Ureter (tissue), 1 donor: ENCODE measurements at places on chromosomes 5 and 9.

- no peak for DNase-seq
These were observed 440.5 kb upstream of the WWC1 start for GRCh38 chr5:167850911-167851310.

DNA sequence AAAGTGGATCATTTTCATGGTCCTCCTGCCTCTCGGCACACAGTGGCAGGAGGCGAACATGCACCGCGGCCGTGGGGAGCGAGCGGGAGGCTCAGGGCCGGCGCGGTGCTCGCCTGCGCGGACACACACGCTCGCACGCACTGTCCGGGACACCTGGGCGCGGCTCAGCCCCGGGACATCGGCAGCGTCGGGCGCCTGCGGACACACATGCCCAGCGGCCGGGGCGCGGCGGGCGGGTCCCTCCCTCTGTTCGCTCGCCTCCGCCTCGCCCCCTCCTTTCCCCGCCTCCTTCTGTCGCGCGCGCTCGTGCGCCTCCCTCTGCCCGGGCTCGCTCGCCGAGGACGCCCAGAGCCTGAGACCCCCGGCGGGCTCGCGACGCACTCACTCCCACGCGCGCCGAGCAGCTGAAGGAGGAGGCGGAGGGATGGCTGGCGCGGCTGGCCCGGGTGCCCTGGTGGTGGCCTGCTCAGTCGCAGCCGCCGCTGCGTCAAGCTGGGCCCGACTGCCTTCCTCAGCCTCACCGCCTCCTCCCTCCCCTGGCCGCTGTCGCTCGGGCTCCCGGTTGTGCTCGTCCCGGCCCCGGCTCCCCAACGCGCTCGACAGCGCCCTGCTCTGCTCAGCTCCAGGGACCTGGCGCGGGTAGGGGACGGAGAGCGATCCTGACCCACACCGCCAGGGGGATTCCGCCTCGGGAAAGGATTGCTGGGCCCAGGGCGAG lies at the start of gene FRMD3:
Gene FRMD3, minus strand, starts transcription at position 230 of the 718 bp plus-strand sequence. Its CDS starts 170 bp downstream, at position 60.
- peak; percentile 78 for DNase-seq

GRCh38 chr5:14718778-14719177 lies 54.3 kb downstream of the OTULIN start:
- DNase-seq = no peak

GRCh38 chr5:133947431-133947841 lies 21.0 kb downstream of the C5orf15 start:
- DNase-seq = no peak

- no peak for DNase-seq
These were observed 10.9 kb downstream of the GZMA start for GRCh38 chr5:55113327-55113726.

GRCh38 chr5:72122602-72123001 lies 15.3 kb downstream of the MAP1B start:
- no peak for DNase-seq

DNA sequence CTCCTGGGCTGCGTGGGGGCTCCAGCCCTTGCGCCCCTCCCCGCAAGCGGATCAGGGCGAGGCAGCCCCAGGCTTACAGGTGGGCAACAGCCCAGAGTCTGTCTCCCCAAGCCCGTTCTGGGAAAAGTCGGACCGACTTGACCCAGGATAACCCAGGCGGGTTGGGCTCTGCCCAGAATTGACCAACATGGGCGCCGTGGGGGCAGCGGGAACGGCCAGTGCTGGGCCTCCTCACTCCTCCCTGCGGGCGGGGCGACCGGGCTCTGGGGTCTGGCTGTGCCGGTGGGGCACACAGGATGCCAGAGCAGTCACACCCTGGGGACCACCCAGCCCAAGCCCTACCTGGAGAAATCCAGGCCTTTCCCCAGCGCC lies 15.3 kb upstream of the SYNPO start:
- no peak for DNase-seq

DNA sequence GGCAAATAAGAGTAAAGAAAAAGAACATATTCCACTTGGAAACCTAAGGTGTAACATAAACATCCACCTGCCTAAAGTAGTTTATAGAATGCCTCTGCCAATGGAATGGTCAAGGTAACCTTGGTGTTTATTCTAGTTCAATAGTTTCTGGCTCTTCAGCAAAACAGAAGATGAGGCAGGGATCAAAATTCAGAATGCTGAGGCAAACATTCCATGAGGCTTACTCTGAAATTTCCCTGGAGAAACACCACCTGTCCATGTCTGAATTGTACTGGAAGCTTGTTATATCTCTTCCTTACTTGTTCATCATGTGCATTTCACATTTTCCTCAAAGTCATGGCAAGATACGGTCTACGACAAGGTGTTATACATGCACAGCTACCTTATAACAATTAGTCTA lies 1862.4 kb upstream of the ACO1 start:
- no peak for DNase-seq

GRCh38 chr9:75488719-75489110 lies 400.4 kb downstream of the OSTF1 start:
- DNase-seq = no peak

DNA sequence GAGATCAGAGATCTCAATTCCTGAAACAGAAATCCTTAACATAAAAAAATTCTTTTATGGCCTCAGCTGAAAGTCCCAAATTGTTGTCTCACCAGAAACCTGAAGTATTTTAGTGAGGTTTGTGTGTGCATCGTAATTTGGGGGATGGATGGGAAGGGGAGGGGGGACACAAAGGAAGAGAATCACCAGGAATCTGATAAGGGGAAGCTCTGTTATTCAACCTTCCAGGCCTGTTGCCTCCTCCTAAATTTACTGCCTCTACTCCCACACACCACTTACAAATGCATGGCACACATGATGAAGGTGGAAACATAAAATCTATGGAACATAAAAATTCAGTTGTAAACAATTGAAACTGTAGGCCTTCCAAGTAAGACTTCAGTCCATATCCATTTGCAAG lies 97.7 kb downstream of the NPR3 start:
- no peak for DNase-seq

DNA sequence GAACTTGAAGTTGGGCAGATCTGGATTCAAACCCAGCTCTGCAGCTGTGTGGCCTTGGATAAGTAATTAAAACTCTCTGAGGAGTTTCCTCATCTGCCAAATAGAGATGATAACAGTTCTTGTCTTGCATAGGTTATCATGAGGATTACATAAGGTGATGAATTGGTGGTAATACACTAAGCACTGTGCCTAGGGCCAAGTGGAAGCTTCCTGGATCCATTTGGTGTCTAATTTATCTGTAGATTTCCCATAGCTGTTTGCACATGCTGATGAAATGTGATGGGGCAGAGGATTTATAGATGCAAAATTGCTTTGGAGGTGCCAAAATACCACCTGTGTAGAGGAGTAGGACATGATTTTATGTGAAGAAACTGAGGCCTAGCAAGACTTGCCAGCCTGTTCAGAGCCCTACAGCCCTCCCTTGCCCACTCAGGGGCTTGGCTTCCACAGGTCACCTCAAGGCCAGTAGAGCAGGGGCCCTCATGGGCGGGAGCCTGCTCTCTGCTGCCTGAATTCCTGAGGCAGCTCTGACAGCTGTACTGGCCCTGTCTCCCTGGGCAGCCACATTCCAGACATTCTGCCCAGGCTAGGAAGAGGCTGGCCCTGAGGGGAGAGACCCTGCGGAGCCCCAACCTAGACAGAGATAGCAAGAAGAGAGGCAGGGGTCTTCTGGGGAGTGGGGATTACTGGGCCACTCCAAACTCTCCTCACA lies 5.9 kb upstream of the FAT2 start:
- DNase-seq = no peak

DNA sequence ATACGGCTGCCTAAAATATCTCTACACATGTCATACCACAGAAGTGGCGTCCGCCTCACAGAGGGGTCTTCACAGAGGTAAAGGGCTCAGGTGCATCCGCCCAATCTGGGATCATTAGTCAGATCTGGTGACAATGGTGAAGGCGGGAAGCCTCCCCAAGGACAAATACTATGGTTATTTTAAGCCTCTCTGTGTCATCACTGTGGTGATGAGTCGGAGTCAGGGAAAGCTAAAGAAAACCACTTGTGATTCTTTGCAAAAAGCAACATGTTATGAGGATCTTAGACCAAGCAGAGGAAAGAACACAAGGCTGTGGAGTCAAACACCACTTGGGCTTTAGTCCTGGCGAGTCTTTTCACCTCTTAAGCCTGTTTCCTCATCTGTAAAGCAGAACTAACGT lies 190.4 kb downstream of the DRD1 start:
- DNase-seq = no peak

DNA sequence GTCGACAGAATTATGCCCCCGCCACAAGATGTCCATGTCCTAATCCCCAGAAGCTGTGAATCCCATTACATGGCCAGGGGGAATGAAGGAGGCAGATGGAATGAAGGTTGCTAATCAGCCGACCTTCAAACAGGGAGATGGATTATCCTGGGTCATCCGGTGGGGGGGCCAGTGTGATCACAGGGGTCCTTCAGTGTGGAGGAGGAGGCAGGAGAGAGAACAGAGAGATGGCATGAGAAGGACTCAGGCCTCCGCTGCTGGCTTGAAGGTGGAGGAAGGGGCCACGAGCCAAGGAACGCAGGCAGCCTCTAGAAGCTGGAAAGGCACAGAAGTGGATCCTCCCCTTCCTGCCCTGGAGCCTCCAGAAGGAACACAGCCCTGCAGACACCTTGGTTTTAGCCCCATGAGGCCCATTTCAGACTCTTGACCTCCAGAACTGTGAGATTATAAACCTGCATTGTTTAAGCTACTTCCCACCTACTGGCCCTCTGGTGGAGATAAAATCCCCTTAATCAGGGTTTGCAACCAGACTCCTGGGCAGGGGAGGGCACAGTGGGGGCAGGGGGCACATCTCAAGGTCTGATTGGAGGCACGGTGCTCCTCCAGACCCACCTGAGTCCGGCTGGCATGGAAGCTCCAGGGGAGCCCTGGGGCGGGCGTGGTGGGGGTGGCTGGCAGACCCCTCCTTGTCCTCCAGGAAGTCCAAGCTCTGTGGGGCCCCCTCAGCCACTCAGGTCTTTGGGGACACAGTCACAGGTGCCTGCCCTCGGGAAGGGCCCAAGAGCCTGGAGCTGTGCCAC lies 13.8 kb downstream of the PTGES2 start:
- DNase-seq = no peak

DNA sequence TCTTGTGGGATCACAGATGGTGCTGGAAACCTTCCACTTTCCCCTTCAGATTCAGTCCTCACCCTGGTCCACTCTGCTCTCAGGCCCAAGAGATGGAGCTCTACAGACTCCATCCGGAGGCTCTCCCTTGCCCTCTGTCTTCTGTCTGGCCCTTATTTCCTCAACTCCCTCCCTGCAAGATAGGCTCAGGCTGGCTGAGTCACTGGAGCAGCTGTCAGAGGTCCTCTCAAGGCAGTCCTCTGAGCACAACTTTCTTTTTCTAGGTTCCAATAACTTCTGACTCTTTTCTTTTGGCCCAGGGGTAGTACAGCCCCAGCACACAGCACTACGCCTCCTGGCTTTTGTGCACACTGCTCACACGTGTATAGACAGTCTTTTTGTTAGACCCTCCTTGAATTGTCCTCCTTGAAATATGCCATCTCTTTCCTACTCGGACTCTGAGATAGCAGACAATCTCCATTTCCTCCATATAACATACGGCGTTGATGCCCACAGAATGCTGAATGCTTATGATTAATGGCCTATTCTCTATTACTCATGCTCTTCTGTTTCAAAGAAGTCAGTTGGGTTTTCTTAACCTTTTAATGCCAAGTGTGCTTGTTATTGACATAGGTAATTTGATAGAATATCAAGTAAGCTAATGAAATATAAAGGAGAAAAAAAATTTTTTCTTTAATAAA lies 193.1 kb downstream of the SLC12A2 start:
- DNase-seq = no peak

DNA sequence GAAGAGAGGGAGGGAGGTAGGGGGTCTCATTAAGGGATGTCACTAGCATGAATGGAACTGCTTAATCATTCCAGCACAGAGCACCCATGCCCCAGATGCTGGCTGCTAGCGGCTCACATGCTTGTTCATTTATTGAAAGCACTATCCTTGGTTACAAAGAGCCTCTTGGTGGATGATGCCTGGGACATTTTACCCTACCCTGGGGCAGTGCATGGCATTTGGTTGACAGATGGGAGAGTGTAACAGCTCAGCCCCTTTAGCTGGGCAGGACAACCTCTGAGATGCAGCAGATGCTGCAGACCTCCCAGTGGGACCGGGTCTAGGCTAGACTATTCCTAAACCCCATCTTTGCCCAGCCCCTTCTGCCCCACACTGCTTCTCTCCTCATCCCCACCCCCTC lies 46.9 kb upstream of the TCERG1 start:
- no peak for DNase-seq

DNA sequence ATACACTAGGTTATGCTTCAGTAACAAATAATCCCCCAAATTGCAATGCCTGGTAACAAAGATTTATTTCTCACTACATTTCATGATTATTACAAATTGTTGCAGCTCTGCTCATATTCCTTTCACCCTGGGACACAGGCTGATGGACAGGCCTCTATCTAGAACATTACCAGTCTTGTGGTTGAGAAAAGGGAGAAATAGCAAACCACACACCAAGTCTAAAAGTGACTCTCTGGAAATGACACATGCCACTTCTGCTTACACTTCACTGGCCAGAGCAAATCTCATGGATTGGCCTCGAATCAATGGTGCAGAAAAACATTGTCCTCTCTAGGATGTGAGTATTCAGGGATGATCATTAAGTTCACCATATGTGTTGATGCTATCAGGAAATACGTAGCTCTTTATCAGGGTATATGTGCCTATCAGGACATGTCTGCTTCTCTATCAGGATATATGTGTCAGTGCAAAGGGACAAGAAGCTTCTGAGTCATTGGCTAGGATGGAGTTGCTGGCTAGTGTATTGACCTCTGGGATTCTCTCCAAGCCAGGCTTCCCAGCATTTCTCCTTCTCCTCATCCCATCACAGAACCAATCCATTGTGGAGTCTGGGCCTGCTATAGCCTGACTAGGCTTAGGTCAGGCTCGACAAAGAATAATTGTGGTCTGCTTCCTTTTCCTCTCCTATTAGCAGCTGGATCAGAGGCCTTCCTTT lies 91.1 kb upstream of the CEP78 start:
- DNase-seq = no peak

GRCh38 chr5:169157064-169157463 lies 143.9 kb downstream of the SLIT3 start:
- DNase-seq = no peak

GRCh38 chr5:10069637-10070313 lies 179.9 kb downstream of the ATPSCKMT start:
- DNase-seq = no peak

GRCh38 chr9:121773286-121773953 lies 122.0 kb downstream of the DAB2IP start:
- DNase-seq = no peak

DNA sequence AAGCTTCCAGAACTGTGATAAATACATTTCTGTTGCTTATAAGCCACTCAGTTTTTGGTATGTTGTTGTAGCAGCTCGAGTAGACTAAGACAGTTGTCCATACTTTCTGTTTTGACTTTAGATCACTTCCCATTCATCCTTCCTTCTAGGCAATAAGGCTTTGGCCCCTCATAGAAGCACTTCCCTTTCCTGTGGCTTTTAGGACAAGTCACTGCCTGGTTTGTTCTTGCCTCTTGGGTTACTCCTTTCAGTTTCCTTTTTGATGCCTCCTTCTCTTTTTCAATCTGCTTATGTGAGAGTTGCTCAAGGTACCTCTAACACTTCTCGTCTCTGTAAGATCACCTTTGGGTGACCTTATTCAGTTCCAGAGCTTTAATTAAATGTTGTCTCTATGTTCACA lies 72.4 kb upstream of the NTRK2 start:
- DNase-seq = no peak

GRCh38 chr5:148909766-148910165 lies 83.4 kb downstream of the ADRB2 start:
- no peak for DNase-seq
